ENCODE measurements at places on chromosomes 7 and 10. TPM values are rescaled to one million over a fixed set of nuclear protein-coding genes. Genes with fewer than 3 reads are reported as not detected.

GRCh38 chr7:139972029-139972428 is 90.7 kb downstream of the PARP12 start:
- no peaks in the 10 kb centered on the region for H3K4me1 ChIP-seq
- H3K4me3 ChIP-seq = no peak overlapping the region
- no peaks in the 10 kb centered on the region for H3K36me3 ChIP-seq
- no peaks in the 10 kb centered on the region for H3K27me3 ChIP-seq

GRCh38 chr7:147432079-147432478 is 1158.5 kb upstream of the C7orf33 start:
- no peaks in the 10 kb centered on the region for H3K4me1 ChIP-seq
- no peak for DNase-seq
- no peak overlapping the region for H3K4me3 ChIP-seq
- no peaks in the 10 kb centered on the region for H3K36me3 ChIP-seq
- no peak overlapping the region for H3K27ac ChIP-seq

DNA sequence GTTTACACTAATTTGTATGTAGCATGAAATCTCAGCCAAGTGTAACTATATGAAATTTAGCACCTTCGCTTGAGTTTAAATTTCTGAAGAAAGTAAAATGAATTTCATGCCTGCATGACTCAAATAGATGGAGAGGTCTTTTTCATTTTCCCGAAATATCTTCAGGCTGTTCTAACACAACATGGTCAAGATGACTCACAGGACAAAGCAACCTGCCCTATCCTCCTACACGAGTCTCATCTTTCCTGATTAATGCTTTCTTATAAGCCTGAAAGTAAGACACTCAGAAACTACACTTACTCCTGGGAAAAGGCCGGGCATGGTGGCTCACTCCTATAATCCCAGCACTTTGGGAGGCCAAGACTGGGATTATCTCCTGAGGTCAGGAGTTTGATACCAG is 41.2 kb downstream of the CH25H start:
- no peak overlapping the region for H3K4me3 ChIP-seq
- H3K27ac ChIP-seq = no peak overlapping the region
- H3K27me3 ChIP-seq = no peaks in the 10 kb centered on the region
- H3K4me1 ChIP-seq = peaks cover 14% of the 10 kb centered on the region
- H3K36me3 ChIP-seq = no peaks in the 10 kb centered on the region
- DNase-seq = no peak

GRCh38 chr7:27661811-27662489 is 733 bp downstream of the HIBADH start:
- peaks cover 10% of the 10 kb centered on the region for H3K4me1 ChIP-seq
- H3K27me3 ChIP-seq = no peaks in the 10 kb centered on the region
- peak overlapping the region; percentile 55 for H3K27ac ChIP-seq
- H3K36me3 ChIP-seq = no peaks in the 10 kb centered on the region
- no peak for DNase-seq

GRCh38 chr10:31288001-31288400 is 31.0 kb upstream of the ZEB1 start:
- H3K27me3 ChIP-seq = no peaks in the 10 kb centered on the region
- no peak for DNase-seq
- H3K4me3 ChIP-seq = no peak overlapping the region
- H3K36me3 ChIP-seq = no peaks in the 10 kb centered on the region
- H3K4me1 ChIP-seq = no peaks in the 10 kb centered on the region
- H3K27ac ChIP-seq = no peak overlapping the region

DNA sequence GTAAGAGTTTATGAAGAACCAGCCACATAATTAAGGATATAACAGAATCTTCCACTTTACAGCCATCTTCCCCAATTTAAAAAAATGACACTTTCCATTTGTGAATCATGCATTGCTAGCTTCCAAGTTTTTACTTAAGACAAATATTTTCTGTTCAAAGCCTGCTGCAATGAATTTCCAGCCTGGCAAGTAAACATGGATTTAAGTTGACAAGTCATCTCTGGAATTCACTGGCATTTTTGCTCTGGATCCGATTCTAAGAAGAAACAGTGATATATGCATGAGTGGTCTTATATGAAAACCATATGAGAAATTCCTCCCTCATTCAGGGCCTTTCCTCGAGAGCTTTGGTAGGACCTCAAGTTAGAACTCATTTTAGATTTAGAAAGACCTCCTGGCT is 116.1 kb upstream of the CDCA7L start:
- H3K27ac ChIP-seq = no peak overlapping the region
- no peak overlapping the region for H3K4me3 ChIP-seq
- no peaks in the 10 kb centered on the region for H3K36me3 ChIP-seq
- H3K4me1 ChIP-seq = no peaks in the 10 kb centered on the region

Gene SPDYE2
- 0.47 TPM for total RNA-seq

GRCh38 chr7:70693686-70694433 is 438.1 kb upstream of the GALNT17 start:
- peaks cover 15% of the 10 kb centered on the region for H3K4me1 ChIP-seq
- peaks cover 4% of the 10 kb centered on the region for H3K27me3 ChIP-seq
- no peaks in the 10 kb centered on the region for H3K36me3 ChIP-seq
- no peak overlapping the region for H3K27ac ChIP-seq
- peak; percentile 58 for DNase-seq

DNA sequence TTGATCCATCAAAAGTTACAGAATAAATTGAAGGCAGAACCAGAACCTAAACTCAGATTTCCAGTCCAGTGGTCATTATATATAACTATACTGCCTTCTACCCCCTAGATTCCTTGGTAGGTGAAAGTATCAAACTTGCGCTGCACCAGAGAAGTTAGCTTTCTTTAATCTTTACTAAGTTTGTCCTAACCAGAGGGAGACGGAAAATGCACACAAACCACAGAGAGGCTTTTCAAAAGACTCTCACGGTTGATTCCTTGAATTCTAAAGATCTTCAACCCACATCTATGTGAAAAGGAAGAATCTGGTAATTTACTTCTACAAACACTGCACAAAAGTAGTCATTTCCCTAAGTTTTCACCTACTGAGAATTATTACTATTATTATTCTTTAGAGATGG is 18.2 kb upstream of the KIAA1549 start:
- no peaks in the 10 kb centered on the region for H3K4me1 ChIP-seq
- H3K27ac ChIP-seq = no peak overlapping the region
- no peaks in the 10 kb centered on the region for H3K36me3 ChIP-seq
- no peaks in the 10 kb centered on the region for H3K27me3 ChIP-seq
- no peak overlapping the region for H3K4me3 ChIP-seq

GRCh38 chr10:82529062-82529461 is 654.1 kb downstream of the NRG3 start:
- H3K27ac ChIP-seq = no peak overlapping the region
- H3K27me3 ChIP-seq = no peaks in the 10 kb centered on the region
- no peaks in the 10 kb centered on the region for H3K36me3 ChIP-seq
- H3K4me3 ChIP-seq = no peak overlapping the region
- H3K4me1 ChIP-seq = no peaks in the 10 kb centered on the region
